Retina (tissue), 1 donor: ENCODE measurements at places on chromosomes 16 and 17.

- DNase-seq: no peak
Measured at GRCh38 chr17:72639711-72640110, 452.8 kb downstream of the SLC39A11 start.

DNA sequence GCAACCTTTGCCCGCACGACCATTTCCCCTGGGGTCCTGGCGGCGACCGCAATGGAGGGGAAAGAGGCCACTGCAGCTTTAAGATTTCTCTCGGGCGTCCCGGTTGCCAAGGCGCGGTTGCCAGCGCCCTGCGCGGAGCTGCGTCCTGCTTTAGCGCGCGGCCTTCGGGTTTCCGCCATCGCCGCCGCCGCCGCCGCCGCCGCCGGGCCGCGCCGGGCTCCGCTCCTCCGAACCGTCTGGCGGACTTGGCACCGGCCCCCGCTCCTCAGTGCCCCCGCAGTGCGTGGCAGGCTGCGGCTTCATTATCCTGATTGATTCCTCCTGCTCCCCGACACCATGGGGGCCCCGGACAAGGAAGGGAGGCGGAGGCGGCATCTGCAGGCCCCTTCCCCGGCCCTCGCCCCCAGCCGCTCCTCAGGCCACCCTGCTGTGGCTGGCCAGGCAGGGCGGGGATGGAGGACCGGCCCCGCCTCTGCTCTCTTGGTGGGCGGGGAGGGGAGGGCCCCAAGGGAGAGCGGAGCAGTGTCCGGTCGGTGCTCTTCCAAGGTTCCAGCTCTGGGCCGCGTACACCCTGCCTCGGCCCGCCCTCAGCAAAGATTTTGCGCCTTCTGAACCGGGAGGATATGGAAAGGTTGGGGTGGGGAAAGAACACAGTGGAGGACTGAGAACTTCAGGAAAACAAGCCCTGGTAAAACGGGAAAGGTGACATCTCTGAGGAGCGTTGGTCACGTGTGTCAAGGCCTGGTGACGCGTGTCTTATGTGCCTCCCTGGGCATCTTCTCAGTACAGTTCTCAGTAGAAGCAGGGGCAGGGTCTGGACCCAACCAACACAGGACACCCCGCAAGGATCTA, 34.0 kb downstream of the NEUROD2 start:
- DNase-seq: peak; percentile 92

DNA sequence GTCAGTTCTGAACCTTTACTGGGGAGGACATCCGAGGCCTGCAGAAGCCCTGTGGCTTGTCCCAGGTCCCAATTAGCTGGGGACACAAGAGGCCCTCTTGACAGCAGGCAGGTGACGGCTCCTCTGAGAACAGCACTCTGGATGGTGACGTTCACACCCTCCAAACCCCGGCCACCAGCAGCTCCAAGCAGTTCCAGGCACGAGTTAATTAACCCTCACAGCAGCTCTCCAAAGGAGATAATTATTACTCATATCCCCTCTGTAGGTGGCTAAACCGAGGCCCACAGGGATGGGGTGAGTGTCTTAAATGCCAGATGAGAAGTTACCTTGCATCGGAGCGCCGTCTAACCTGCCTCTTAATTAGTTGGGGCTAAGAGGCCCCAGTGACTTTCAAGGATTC, 168.9 kb upstream of the CIBAR2 start:
- DNase-seq: peak; percentile 53

DNA sequence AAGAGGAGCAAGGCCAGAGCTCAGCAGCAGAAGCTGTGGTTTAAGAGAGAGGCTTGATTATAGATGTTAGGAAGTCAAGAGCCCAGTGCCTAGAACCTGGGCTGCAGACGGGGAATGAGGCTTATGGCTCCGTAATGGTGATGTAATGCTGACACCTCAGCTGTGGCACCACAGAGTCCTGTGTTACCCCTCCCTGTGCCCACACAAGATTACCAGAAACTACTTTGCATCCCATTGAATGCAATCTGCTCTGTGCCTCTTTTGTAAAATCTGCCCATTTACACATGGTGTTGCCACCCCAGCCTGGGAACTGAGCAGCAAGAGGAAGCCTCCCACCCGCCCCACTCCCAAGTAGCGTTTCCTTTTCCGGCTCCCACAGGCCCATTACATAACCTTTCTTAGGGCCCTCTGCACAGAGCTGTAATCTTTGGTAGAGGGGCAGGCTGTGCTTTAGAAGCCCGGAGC, 57.0 kb downstream of the PITPNC1 start:
- no peak for DNase-seq

DNA sequence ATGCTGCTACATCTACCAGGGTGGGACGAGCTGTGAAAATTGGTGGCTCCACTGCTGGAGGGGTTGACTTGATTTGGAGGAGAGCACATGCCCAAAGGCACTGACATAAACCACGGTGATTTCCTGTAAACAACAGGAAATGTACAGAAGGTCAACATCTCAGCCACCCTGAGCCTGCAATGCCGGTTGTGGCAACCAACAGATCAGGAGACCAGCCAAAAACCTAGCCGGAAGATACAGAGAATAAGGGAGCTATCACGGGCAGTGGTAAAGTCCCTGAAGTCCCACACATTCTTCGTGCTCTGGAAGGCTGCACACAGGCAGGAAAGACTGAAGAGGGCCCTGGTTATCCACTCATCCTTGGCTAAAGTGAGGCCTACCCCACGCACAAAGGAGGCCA, 56.2 kb downstream of the ADCY9 start:
- no peak for DNase-seq

- no peak for DNase-seq
Measured at GRCh38 chr16:14640538-14640937, 7.8 kb downstream of the BFAR start.

DNA sequence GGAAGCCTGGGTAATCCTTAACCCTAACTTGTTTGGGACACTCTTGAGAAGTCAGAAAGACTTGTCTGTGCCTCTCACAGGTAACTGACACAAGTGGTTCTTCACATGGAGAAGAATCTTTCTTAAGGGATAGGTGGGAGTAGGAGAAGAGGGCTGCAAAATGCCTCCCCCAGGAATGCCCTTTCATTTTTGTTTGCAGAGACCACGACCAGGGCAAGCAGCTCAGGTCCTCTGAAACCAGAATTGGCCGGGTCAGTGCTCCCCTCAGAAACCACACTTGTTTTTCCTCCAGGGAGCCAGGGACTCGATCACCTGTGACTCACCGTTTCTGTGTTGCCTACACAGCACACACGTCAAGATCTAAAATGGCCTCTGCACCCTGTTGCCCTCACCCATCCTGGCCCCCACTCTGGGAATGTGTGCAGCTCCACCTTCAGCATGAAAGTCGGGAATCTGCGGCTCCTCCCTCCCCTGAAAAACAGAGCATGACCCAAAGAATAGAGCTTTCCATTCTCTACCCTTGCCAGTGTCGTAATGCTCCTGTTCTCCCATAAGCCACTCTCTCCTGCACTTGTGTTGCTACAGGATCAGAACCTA, 36.1 kb downstream of the HNF1B start:
- no peak for DNase-seq

- DNase-seq: no peak
Measured at GRCh38 chr16:81786321-81786720, 7.2 kb downstream of the PLCG2 start.

DNA sequence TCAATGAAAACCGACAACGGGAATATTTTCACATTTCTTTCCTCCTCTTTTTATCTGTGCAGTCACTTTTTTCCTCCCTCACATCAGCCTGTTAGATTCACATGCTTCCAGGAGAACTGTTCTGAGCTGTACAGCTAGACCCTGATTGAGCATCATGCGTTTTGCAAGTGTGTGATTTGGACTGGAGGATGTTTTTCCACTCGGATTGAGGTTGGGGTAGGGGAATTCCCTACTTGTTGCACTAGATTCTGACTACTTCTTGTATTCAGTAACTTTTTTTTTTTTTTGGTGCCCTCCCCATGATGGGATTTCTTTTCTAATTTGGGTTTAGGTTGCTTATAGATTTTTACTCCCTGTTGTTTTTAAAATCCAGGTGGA, 4.8 kb downstream of the MSI2 start:
- DNase-seq: no peak

- DNase-seq: no peak
Measured at GRCh38 chr17:19023209-19023999, 18.8 kb upstream of the FAM83G start.

- DNase-seq: no peak
Measured at GRCh38 chr16:14667347-14668266, 26.5 kb downstream of the PLA2G10 start.

- no peak for DNase-seq
Measured at GRCh38 chr17:17343896-17344506, 40.8 kb downstream of the NT5M start.

DNA sequence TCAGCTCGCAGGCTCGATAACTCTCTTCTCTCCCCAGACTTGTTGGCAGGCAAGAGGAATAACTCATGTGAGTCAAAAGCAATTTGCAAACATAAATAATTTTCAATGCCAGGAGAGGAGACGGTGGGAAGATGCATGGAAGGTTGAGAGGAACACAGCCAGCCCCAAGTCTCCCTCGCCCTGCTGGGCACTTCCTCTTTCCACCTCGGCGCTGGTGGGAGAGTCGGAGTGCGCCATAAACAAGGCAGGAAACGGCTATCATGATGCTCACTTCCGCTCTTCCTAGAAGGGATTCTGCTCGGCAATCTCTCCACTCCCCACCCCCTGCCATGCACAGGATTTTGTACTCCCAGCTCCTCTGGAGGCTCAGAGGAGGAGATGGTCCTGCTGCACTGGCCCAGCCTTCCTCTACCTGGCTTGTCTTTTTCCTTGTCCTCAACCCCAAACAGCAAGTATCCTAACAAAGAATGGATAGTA, 13.0 kb downstream of the CBX4 start:
- peak; percentile 1 for DNase-seq

- no peak for DNase-seq
Measured at GRCh38 chr16:81624760-81625543, 154.1 kb upstream of the PLCG2 start.

DNA sequence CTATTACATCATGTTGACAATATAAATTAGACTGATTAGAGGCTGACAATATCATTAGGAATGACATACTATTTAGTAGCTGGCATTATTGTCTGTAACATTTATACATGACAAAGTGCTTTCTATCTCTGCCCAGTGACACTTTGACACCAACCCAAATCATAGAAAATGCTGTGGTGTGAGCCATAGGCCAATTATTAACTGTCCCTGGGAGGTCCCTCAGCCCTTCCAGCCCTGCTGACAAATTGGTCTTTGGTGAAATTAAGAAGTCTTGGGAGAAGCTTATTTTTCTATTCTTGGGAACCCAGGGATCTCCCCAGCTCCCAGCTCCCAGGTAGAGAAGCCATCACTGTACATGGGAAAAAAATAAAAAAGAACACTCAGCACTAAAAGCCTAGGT, 179.6 kb downstream of the AIPL1 start:
- no peak for DNase-seq

DNA sequence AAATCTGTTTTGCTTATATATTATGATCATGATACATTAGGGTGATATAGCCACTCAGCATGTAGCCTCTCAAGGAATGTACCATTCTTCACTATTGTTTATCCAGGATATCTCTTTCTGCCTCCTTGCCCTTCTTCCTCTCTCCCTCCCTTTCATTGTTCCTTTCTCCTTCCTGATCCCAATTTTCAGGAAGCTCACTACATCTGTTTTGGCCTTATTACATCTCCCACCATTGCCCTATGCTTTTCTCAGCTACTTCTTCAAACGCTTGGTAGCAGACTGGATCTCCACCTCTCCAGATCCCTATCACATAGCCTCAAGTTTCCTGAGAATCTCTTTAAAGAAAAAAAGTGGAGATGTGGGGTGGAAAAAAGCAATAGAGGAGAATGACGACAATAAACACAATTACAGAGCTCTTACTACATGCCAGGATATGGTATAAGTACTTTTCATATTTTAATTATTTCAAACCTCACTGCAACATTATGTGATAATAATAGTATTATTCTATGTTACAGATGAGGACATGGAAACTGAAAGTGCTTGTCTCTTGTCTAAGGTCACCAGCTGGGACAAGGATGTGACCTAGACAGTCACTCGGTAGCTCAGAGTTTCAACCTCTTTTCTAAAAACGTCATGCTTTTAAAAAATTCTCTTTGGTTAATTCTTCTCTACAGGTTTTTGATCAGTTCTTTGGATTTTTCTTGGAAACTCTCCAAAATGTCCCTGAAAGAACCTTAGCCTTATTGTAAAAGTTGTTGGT, 959.1 kb downstream of the CDH11 start:
- DNase-seq: no peak
